Stimulated activated CD4-positive, alpha-beta T cell treated with anti-CD3 and anti-CD28 coated beads, Interleukin-4, amount 100 ng/mL, for 4 hours (primary cell): ENCODE measurements at places on chromosomes 1 and 21.

DNA sequence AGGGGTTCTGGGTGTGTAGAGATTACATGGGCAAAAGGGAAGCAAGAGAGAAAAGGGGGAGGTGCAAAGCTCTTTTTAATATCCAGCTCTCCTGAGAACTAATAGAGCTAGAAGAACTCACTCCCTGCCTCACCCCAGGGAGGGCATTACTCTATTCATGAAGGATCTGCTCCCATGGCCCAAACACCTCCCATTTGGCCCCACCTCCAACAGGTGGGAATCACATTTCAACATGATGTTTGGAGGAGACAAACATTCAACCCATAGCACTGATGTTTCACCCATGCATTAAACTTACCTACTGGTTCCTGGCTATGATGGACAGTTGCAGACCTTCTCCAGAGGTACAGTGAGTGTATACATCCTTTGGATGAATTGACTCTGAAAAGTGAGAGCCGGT lies 7.3 kb upstream of the JUN start:
- no peak for DNase-seq

GRCh38 chr1:220076861-220077762 lies 12.5 kb downstream of the BPNT1 start:
- DNase-seq: no peak

DNA sequence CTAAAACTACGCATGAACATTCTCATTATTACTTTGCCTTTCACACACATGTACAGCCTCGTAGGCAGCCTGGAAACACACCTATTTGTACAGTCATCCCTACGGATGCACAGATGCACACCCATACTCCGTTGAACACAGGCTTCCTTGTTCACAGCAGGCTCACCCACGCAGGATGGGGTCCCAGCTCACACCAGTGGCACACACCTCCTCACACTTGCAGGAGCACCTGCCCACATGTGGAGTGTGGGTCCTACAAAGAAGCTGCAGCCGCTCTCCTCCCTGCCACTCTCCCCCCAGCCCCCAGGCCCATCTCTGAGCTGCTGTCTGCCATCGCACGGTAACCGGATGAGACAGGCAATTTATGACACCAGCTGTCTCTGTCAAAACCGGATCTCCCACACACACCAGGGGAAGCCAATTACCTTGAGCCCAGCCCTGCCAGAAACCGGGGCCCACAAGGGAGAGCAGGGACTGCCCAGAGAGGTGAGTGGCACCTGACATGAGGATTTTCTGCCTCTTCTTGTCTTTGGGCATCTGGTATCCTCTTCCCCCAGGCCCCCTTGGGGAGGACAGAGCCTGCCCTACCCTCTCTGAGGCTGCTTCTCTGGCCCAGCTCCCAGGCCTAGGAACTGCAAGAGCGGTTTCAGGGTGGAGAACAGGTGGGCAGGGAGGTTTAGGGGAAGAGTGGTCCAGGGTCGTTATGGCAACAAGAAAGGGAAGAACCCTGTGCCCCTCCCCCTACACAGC lies 175.4 kb downstream of the IGSF21 start:
- no peak for DNase-seq

GRCh38 chr1:25784575-25785051 lies 15.4 kb upstream of the SELENON start:
- no peak for DNase-seq

GRCh38 chr1:24847995-24848881 lies 81.8 kb downstream of the RUNX3 start:
- DNase-seq: peak; percentile 87

DNA sequence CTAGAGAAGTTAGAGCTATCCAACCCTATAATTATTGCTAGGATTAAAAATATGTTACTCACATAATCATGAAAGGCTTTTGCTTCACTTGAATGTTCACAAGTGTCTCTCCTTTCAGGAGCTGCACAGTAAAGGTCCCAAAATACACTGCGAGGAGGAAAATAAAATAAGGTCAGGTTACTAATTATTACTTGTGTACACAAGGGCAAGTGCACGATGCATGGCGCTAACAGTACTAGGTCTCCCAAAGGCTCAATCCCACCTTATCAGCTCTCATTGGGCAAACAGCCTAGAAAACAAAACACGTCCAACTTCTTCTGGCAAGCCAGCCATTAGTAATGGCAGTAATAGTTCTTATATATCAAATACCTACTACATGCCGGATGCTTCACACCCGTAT lies 4.4 kb downstream of the SSBP3 start:
- DNase-seq: no peak

- DNase-seq: no peak
Measured at GRCh38 chr1:80656014-80656636, 1144.6 kb upstream of the ADGRL2 start.

DNA sequence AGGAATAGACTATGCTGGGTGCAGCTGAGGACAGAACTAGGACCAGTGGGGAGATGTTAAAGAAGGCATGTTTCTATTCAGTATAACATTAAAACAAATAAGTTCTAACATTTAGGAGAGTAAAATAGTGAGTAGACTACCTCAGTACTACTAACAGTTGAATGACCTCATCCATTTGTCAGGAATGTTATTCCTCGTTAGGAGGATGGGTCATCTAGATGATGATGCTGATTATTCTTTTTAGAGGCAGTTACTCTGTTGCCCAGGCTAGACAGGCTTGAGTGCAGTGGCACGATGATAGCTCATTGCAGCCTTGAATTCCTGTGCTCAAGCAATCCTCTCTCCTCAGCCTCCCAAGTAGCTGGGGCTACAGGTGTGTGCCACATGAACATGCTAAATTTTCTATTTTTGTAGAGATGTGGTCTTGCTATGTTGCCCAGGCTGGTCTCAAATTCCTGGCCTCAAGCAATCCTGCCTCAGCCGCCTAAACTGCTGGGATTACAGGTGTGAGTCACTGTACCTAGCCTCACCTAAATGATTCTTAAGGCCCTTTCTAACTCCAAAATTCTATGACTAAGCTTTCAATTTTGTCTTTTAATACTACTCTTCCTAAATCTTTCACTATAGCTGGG lies 9.3 kb downstream of the EEIG2 start:
- DNase-seq: no peak

DNA sequence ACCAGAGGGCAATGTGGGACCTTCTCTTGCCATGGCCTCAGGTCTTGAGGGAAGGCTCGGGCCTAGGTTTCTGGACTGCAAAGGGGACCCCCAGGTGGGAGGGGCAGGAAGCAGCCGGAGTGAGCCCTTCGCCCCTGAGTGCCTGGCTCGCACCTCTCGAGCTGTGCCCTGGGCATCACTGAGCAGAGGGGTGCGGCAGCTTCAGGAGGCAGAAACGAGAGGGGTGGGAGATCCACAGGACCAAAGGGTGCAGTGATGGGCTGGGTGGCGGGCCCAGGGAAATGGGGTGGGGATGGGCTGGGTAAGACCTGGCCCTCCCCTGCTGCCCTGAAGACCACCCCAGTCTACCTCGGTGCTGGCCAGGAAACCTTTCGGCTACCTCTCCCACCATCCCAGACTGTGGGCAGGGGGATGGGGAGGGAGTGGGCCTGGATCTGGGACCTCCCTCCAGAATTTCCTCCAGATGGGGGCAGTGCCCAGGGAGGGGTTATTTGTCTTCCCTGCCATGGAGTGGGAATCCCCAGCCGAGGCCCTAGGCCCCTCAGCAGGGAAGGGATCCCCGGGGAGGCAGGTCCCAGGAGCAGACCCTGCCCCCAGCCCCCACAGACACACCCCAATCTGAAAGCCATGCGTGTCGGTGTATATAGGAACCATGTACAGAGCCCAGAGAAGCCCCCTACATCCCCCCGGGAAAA lies 21.3 kb downstream of the A3GALT2 start:
- no peak for DNase-seq

GRCh38 chr1:228463559-228464455 lies 23.4 kb upstream of the RNF187 start:
- peak; percentile 30 for DNase-seq
